Mammary epithelial cell (primary cell): ENCODE measurements at places on chromosomes 3 and 15.

GRCh38 chr3:62546266-62546665 lies 172.9 kb upstream of the FEZF2 start:
- DNase-seq, result no peak

DNA sequence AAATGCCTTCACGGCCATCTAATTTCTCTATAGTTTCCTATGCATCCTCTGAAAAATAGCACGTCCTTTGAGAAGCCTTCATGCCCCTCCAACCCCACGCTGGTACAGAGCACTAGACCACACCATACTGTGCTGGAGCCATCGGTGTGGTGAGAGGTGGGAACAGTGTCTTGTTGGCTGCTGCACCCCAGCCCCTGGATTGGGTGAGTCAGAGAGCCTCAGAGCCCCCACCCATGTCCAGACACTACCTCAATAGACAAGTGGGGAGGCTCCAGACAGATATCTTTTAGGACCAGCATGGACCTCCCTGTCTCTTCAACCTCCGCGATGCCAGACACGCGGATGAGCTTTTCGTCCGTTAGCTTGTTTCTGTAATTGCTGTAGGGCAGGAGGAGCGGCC lies 12.1 kb upstream of the TGM5 start:
- DNase-seq, result no peak

DNA sequence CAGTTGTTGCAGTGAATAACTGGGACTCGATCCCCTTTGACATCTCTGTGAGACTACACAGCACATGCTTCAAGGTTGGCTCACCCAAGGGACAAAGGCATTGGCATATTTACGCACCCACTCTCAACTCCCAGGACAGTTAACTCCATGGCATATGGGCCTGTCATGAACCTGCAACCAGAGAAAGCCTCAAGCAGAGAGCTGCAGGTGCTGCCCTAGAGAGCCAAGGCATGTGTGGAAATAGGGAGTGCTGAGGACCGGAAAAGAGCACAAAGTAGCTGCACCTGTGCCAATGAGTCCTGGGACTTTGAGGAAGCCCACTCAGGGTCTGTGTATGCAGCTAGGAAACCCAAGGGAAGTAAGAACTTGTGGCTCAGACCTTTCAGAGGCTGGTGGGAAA lies 32.9 kb upstream of the SLC24A5 start:
- DNase-seq, result no peak

GRCh38 chr15:75307778-75308390 lies 25.2 kb downstream of the GOLGA6D start:
- DNase-seq, result peak; percentile 57

GRCh38 chr3:154616298-154616697 lies 186.3 kb upstream of the GPR149 start:
- DNase-seq, result no peak

GRCh38 chr3:71681224-71681668 lies 44.0 kb downstream of the EIF4E3 start:
- DNase-seq, result peak; percentile 75

- DNase-seq, result no peak
Measured at GRCh38 chr3:113245761-113246161, 34.4 kb downstream of the BOC start.

GRCh38 chr3:89925976-89926375 lies 818.6 kb downstream of the EPHA3 start:
- DNase-seq, result no peak

- no peak for DNase-seq
Measured at GRCh38 chr3:185561374-185561943, 9.1 kb upstream of the LIPH start.

DNA sequence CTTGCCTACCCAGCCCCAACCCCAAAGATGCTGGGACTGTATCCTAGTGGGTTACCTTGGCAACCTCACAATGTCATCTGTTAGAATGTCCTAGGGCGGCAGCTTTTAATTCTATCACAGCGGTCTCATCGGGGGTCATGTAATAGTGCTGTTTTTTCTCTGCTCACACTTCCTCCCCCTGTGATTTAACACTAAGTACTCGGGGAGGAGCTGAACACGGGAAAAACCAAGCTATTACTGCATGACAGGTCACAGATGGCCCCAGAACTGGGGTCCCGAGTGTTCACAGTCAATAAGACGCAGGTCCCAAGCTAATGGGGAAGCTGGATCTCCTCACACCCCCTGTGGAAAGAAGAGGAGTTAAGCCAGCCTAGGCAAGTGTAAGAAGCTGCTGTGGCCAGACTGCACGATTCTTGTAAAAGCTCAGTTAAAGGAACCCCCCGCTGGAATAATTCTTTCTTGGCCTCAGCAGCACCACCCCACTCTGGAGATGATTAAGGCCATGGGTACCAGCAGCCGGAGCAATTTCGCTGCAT lies 2.5 kb upstream of the RFTN1 start:
- DNase-seq, result no peak

- peak; percentile 47 for DNase-seq
Measured at GRCh38 chr3:141275511-141275910, 43.9 kb downstream of the PXYLP1 start.

GRCh38 chr15:96535148-96535547 lies 204.6 kb downstream of the NR2F2 start:
- no peak for DNase-seq

DNA sequence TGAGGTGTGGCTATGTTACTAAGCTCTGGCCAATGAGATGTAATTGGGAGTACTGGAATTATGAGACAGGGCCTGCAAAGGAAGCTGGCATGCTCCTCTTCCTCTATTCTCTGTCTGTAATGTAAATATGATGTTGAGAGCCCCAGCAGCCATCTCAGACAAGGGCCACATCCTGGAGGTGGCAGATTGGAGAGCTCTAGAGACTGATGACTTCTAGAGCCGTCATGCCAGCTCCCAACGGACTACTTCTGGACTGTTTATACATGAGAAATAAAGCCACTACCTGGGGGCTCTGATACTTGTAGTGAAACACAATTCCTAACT lies 19.7 kb downstream of the PLD1 start:
- no peak for DNase-seq

DNA sequence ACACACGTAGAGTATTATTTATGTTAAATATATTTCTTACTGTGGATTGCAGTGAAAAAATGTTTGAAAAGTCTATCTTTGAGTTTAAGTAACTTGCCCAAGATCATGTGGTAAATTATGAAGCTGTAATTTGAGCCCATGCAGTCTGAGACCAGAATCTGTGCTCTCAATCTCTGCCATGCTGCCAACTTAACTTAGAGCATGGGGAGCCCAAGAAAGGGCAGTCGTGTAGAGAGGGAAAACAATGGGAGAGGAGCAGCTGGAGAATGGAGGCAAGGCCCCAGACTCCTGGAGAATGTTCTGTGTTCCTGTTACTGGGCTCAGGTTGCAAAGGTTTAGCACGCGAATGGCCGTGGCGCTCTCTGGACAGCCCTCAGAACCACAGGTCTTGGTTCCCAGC lies 311.6 kb upstream of the RASGRP1 start:
- no peak for DNase-seq

DNA sequence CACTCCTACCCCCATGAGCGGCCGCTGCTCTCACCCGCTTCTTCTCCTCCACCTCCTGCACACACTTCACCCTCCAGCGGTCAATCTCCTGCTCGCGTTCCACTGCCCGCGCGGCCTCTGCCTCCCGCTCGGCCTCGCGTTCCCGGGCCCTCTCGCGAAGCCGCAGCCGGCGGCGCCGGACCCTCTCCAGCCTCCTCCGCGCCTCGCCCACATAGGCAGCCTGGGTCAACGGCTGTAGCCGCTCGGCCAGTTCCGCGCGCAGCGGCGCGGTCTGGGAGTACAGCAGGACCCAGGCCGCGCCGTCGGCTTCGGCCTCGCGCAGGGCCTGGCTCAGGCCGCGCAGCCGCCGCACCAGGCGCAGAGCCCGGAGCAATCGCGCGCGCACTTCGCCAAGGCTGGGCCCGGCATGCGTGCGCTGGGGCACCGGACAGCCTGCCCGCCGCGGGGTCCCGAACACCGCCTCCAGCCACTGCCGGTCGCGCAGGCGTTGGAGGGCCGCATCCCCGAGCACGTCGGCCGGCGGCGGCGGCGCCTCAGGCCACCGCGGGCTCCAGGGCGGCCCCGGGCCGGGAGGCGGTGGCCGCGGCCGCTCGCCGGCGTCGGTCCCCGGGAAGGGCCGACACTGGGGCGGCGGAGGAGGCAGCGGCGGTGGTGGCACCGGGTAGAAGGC lies 595 bp downstream of the PDCD7 start:
- DNase-seq, result peak; percentile 62

GRCh38 chr3:109804697-109805096 lies 467.4 kb upstream of the DPPA4 start:
- DNase-seq, result peak; percentile 76

DNA sequence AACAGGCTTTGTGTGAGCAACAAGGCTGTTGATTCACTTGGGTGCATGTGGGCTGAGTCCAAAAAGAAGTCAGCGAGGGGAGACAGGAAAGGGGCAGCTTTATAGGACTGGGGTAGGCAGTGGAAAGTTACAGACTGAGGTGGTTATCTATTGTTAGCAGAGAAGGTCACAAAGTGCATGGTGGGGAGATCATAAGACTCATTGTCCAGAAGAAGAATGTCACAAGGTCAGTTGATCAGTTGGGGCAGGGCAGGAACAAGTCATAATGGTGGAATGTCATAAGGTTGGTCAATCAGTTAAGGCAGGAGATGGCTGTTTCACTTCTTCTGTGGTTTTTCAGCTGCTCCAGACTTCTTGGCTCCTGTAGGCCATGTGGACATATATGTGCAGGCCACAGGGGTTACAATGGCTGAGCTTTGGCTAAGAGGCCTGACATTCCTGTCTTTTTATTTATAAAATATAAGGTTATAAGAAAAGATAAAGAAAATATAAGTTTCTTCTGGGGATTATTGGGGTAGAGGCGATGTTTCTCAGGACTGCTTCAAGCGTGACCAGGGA lies 69.5 kb upstream of the SNTN start:
- DNase-seq, result no peak

GRCh38 chr15:68792901-68793766 lies 27.6 kb downstream of the ANP32A start:
- no peak for DNase-seq

DNA sequence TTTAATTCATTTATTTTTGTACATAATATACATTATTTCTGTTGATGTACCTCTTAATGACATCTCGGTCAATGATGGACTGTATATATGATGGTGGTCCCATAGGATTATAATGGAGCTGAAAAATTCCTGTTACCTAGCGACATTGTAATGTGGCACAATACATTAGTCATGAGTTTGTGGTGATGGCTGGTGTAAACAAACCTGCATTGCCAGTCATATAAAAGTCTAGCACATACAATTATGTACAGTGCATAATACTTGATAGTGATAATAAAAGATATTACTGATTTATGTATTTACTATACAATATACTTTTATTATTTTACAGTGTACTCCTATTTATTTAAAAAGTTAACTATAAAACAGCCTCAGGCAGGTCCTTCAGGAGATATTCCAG lies 15.1 kb downstream of the TTC14 start:
- DNase-seq, result no peak

DNA sequence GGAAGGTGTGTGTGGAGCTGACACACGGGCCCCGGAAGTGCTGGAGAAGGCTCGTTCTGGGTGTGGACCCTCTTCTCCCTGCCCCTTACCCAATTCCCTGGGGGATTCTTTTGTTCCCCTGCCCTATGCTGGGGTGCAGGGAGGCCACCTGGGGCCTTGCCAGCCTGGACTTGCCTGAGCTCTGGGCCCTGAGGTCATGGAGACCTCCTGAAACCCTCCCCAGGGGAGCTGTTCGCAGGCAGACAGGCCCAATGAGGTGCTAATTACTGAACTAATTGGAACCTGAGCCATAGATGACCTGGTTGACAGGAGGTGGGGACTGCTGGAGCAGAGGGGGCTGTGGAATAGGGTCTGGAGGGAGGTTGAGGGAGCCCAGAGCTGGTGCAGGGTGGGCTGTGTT lies 9.4 kb upstream of the C15orf39 start:
- DNase-seq, result no peak

GRCh38 chr15:59229453-59229852 lies 22.8 kb downstream of the LDHAL6B start:
- no peak for DNase-seq

DNA sequence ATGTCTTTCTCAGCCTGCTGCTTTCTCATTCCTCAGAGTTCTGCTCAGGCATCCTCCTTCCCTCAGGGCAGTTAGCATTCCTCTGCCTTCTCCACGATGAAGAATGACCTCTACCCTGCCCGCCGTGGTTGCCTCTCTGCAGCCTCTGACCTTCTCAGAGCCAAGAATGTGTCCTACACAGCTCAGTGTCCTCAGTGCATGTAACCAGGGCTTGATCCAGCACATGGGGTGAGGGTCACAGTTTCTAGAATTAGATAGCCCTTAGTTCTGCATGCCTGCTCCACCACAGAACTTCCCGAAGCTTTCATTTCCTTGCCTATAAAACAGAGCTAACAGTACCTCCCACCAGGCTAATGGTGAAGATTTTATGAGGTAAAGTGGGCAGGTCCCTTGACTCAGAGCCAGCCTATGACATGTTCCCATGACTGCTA lies 182.1 kb downstream of the CLSTN2 start:
- DNase-seq, result no peak

DNA sequence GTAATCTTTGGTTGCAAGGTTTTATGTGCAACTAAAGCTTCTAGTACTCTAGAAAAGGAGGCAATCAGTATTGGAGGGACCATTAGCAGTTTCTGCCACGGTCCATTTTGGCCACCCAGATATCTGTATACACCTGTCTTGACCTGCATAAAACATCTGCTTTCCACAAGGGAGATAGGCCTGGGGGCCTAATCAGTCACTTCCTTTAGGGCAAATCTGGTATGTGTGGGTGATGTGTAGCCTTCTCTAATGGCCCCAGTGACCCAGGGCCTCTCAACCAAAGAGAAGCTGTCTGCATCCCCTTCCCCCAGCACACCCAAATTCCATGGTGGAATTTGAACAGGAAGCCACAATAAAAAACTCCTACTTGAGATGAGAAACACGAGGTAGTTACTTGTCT lies 19.5 kb downstream of the IRAK2 start:
- DNase-seq, result peak; percentile 43

GRCh38 chr3:41307065-41307464 lies 107.8 kb downstream of the CTNNB1 start:
- DNase-seq, result no peak

DNA sequence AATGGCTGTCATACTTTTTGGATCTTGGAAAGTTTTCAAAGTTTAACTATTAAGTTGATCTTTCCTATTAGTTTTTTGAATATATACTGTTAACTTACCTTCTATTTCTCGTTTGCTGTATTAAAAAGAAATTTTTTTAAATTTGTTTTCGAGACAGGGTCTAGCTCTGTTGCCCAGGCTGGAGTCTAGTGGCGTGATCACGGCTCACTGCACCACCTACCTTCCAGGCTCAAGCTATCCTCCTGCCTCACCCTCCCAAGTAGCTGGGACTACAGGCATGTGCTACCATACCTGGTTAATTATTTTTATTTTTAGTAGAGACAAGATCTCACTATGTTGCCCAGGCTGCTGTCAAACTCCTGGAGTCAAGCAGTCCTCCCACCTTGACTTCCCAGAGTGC lies 4.6 kb downstream of the KNL1 start:
- DNase-seq, result no peak

GRCh38 chr3:14344351-14344750 lies 58.1 kb upstream of the SLC6A6 start:
- DNase-seq, result no peak
